ENCODE measurements at places on chromosomes 4 and X.
A peak's percentile ranks its signal among the peaks of the same experiment; 100 is the strongest.

DNA sequence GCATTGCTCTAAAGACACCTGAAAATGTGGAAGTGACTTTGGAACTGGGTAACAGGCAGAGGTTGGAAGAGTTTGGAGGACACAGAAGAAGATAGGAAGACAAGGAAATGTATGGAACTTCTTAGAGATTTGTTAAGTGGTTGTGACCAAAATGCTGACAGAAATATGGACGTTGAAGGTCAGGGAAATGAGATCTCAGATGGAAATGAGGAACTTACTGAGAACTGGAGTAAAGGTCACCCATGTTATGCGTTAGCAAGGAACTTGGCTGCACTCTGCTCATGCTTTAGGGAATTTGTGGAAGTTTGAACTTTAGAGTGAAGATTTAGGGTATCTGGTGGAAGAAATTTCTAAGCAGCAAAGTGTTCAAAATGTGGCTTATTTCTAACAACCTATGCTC, 99.4 kb downstream of the FAM13A start:
- no peak for DNase-seq

DNA sequence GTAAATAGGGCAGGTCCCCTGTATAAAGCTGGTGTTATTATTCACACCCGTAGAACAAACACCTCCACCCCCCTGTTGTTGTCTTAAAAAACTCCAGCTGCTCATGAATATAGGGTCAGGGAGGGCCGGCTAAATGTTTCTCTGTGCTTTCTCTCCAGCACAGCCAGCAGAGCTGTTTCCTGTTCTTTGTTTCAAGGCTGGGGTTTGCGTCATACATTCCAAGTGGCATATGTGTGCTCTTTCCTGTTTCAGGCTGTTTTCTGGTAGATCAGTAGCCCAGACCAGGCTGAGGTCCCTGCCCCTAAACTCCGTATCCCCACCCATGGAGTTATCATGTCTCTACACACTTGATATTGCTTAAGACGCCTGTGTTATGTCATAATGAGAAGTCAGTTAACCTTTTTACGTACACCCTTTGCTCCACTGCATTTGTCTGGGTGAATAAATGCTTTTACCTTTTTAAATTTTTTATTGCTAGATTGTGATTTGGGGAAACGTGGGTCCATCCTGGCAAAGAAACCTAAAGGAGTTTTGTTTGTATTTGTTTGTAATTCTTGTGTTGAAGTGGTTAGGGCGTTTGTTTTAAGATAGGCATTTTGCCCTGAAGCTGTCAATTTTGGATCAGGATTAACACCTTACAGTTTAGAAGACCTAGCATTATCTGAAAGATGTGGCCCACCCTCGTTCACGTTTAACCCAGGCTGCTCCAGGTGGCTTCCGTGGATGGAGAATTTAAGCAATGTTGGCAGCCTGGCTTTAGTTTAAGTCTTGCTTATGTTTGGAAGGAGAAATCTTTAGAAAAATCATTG, 3.3 kb downstream of the KLF3 start:
- peak; percentile 62 for DNase-seq

GRCh38 chr4:101885574-101885973, 95.0 kb downstream of the BANK1 start:
- DNase-seq: no peak

- no peak for DNase-seq
Observed at GRCh38 chr4:175540151-175540550, 271.9 kb downstream of the GPM6A start.

GRCh38 chr4:5114950-5115349, 63.7 kb downstream of the STK32B start:
- no peak for DNase-seq

DNA sequence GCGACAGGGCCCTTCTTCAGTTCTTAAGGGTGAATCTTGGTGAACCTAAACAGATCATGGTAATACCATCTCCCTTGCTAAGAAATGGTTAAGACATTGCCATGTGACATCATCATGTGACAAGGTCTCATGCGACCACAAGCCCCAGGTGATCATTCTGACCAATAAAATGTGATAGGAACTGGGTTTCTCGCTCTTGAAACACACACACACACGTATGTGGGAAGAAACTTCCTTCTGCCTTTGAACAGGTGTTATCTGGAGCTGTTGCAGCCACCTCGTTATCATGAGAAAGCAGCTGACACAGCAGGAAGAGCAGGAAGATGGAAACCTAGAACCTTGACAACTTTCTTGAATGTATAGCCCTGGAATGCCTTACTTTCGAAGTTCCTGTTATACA, 10.2 kb downstream of the SOD3 start:
- DNase-seq: no peak

DNA sequence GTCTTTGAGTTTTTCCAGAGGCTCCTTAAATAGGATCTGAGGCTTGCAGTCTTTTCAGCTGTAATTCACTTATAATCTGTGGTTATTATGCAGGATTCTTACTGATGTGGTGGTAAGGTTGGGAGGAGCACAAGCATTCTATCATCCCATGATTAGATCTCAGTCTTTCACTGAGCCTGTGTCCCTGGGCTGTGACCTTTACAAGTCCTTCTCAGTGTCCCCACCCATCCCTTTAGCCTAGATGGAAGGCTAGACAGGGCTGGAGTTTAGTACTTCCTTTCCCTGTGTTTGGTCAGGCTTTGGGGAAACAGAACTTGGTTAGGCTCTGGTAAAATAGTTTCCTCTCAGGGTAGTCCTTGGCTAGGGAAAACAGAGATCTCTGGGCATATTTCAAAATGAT, 17.1 kb upstream of the NKAP start:
- DNase-seq: no peak

DNA sequence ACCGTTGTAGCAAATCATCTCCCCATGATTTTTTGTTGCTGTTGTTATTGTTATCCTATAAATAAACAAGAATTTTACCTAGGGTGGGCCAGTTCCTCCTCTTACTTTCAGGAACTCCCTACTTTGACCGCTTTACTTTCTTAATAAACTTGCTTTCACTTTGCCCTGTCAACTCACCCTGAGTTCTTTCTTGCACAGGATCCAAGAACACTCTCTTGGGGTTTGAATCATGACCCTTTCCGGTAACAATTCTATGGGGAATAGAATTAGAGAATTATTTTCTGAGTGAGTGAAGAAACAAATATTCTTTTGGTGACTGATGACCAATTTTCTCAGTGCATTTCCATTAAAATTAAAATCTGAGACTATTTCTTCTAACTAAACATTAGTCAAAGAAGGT, 584.0 kb upstream of the TENM3 start:
- no peak for DNase-seq

GRCh38 chrX:153766871-153767673, 3.0 kb downstream of the PLXNB3 start:
- DNase-seq: no peak

DNA sequence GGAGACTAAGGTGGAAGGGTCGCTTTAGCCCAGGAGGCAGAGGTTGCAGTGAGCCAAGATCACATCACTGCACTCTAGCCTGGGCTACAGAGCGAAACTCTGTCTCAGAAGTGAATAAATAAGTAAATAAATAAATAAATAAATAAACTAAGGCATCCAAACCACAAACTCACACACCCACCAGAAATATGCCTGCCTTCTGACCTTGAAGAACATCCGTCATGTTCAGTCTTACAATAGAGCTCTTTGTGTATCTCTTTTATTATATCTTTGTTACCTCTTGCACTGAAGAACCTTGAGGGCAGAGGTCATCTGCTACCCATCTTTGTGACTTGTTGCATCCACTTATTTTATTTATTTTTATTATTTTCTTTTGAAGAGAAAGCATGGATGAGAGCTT, 71.6 kb downstream of the PRRG1 start:
- no peak for DNase-seq

GRCh38 chr4:188551156-188551555, 411.9 kb downstream of the TRIML1 start:
- no peak for DNase-seq

DNA sequence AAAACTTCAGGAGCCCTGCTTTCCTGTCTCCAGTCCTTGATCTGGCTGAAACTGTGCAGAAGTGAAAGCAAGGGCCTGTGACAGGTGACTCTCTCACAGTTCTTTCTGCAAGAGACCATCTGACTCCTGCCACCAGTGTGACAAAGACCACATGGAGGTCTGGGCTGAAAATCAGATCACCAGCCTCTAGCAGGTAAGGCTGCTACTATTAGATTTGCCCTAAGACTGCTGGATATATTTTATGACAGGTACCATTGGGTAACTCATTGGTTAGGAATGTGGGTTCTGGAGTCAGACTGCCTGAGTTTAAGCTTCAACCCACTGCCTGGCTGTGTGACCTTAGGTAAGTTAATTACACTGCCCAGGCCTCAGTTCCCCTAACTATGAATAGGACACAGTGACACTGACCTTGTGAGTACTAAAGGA, 163.3 kb upstream of the SLC7A11 start:
- no peak for DNase-seq

- DNase-seq: no peak
Observed at GRCh38 chrX:110287605-110288004, 30.3 kb downstream of the AMMECR1 start.

DNA sequence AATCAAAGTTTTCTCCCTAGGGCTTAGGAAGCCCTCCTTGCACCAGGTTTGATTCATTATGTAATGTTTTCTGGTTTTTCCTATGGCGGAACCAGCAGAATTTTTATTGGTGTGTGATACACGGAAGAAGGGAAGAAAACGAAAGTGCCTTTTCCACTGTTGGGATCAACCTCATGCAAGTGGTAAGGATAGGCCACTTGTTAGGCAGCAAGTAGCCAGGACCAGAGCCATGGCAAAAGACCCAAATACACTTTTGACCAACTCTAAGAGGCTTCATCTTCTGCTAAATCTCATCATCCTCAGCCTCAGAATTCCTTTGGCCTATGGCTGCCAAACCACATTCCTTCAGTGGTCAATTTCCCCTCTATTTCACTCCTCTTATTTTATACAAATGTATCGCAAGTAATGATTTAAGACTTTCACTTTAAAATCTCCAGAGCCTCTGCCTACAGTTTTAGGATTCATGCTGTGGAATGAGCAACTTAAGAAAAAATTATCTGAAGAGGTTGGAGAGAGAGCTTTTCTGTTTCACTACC, 21.2 kb downstream of the PPAT start:
- DNase-seq: no peak

GRCh38 chr4:25223802-25224375, 9.9 kb upstream of the PI4K2B start:
- no peak for DNase-seq

DNA sequence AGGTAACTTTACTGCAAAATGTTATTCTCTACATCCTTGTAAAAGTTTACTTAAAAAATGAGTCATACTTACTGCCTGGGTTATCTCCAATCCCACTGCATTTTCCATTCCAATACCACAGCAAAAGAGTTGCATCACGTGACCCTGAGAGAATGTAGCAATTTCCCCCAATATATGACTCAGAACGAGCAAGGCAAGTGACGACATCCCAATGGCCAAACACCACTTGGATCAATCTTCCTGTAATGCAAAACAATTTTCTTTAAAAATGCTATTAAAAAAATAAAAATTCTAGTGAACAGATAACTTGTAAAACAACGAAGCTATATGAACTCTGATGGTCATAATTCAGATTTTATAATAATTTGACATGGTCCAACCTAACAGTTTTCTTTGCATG, 224.3 kb downstream of the DCLK2 start:
- no peak for DNase-seq

DNA sequence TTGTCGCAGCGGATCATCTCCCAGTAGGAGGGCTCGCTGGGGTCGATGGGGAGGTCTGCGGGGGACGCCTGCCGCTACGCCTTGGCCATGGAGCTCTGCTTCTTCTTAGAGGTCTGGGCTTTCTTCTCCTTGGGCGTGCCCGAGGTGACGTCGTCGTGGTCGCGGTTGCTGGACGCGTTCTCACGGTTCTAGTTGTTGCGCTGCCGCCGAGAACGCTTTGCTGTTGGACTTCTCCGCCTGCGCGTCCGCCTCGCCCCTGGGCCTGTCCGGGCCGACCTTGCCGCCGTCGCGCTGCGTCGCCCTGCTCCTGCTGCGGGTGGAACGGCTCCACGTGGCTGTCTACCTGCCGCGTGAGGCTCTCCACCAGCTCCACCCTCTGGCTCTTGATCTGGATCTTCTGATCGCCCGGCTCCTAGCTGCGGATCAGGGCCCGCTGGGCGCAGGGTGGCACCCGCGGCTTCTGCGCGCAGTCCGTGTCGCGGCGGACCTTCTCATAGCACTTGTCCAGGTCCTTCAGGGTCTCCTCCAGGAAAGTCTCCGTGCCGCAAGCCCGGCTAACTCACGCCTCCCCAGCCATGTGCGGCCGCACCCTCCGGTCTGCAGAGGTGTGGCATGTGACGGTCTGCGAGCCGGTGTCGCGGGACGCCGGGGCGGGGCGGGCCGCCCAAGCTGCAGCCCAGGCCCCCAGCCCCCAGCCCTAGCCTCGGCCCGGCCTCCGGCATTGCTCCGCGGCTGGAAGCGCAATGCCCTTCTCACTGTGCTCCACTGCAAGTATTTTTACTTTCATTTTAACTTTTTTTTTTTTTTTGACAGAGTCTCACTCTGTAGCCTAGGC, 40.5 kb upstream of the OGT start:
- DNase-seq: peak; percentile 35

DNA sequence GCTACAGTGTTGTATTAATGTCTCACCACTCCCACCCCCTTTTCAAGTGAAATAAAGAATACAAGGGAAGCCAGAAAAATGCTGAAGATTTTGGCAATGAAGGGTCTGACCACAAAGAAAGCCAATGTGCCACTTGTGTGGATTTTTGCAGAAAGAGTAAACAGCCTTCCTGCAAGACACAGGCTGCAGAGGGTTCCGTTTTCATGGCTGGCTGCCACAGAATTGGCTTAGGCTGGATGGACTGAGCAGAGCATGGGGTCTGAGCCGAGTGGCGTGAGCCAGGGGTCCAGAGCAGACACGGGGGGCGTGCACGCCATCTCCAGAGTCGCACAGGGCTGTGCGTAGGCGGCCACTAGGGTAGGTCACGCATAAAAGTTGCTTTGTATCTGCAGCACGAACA, 69.2 kb downstream of the MTNR1A start:
- no peak for DNase-seq

- no peak for DNase-seq
Observed at GRCh38 chr4:142778900-142779299, 67.2 kb downstream of the INPP4B start.

GRCh38 chrX:8005678-8006347, 78.6 kb upstream of the PNPLA4 start:
- DNase-seq: no peak

DNA sequence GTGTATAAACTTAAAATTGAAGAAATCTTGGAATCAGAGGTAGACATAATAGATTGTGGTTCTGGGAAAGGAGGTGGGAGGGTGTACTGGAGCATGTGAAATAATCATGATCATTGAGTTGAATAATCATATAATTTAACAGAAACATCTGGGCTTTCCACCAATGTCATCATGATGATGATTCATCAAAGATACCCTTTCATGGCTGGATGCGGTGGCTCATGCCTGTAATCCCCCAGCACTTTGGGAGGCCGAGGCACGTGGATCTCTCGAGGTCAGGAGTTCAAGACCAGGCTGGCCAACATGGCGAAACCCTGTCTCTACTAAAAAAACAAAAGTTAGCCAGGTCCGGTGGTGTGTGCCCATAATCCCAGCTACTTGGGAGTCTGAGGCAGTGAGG, 6.7 kb upstream of the RUFY3 start:
- DNase-seq: no peak

GRCh38 chr4:186216465-186217024, 10.8 kb upstream of the KLKB1 start:
- DNase-seq: no peak

- no peak for DNase-seq
Observed at GRCh38 chr4:112910109-112910736, 139.2 kb upstream of the ANK2 start.

All from activated CD4-positive, alpha-beta T cell treated with anti-CD3 and anti-CD28 coated beads, Interleukin-2, amount 50 U/mL, for 1 hour (primary cell).